ENCODE measurements at places on chromosomes 11 and 22.
A peak's percentile ranks its signal among the peaks of the same experiment; 100 is the strongest.

DNA sequence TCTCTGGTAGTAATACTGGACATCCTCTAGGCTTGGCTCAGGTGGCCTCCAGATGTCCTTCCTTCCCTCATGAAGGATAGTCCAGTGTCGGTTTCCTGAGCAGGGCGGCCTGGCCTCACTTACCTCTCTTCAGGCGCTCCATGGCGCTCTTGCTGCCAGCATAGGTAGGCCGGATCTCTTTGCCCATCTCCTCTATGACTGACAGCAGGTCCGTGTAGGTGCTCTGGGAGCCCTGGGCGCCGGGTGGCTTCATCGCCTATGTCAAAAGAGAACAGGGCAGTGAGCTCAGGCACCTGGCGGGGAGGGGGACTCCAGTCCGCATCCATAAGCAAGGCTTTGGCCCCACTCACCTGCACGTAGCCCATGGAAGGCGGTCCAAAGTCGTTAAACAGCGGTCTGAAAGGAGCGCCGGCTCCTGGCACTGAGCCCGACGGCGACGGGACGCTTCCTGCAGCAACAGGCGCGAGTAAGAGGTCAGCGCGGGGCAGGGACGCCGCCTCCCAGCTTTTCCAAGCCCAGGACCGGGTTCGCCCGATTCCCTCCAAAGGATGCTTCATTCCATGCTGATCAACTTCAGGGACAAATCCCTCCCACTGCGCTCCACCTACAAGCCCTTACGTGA is 609 bp downstream of the CDK2AP2 start:
- no peak for DNase-seq

GRCh38 chr11:74055938-74056337 is 47.1 kb upstream of the UCP3 start:
- no peak for DNase-seq

GRCh38 chr11:71283971-71284441 is 31.6 kb upstream of the SHANK2 start:
- no peak for DNase-seq

DNA sequence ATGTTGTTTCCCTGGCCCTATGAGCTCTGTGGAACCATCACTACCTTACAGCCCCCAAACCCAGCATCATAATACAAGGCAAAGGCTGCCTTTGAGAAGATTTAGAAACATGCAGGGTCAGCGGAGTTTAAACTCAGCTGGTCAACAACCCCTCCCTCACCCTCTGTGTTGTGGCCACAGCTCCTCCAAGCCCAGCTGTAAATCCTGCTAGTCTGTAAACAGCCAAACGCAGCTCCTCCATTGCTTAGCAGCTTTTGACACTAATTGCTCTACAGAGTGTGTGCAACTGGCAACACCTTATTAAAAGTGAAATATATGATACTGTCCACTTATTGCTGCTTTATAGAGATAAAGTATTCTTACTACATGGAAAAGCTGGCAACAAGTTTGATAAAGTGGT is 29.1 kb downstream of the OPCML start:
- no peak for DNase-seq

DNA sequence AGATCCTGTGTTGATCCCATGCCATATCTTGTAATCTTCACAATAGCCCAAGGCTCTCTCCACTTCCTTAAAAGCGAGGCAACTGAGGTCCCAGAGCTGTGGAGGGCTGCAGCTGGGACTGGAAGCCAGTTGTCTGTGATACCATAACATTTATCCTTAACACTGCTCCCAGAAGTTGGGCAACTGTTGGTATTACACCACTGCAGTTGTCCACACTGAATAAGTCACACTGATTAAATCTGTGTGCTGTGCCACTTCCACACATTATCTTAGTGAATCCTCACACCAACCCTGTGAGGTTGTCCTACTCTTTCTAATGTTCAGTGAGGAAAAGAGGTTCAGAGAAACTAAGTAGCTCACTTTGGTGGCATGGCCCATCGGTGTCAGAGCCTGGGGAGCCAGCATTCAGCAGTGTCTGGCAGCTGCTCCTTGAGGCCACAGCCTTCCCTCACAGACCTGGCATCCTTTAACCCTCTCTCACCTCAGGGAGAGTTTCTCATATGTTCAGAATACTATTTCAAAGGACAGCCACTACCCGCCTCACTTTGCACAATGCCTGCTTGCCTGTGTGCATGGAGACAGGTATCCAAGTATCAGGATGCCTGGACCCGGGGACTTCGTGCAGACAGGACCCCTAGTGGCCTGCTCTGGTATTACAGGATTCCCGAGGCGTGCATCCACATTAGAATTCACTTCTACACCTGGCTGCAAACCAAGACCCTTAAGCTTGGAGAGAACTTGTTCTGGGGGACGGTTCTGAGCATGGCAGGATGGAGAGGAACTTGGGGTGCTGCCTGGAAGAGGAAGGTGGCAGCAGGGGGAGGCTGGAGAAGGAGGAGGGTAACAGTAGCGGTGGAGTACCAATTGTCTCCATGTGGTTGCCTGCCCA is 221.9 kb upstream of the TBCEL start:
- DNase-seq: peak; percentile 74

GRCh38 chr22:38861170-38861876 is 10.7 kb downstream of the CBX6 start:
- DNase-seq: no peak

DNA sequence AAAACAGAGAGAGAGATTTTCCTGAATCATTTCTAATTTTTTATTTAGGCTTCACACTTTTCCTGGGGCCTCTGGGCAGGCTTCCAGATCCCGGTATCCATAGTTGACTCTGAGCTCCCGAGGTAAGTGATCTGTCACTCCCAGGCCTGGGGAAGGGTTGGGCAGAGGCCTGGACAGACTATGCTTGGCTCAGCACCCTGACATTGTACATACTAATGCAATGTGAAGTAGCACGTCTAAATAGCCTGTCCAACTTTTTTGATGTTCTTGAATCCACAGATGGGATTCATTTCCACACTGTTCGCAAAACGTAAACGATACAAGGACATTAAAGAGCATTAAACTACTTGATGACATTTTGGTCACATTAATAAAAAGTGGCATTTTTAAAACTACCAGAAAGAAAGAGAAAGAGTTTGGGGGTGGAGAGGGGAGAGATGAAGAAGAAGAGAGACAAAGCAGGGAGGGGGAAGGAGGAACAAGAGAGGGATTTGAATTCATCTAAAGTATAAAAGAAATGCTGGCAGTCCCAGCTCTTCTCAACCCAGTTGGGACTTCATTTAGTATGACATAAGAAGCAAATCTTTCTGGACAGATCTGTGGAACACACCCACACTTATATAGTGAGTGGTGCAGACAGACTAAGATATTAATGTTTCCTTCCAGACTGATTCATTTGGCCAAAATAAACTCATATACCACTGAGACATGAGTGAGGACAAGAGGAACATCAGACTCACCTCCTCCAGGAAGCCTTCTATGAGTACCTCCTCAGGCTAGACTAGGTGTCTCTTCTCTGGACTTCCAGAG is 514.2 kb downstream of the SOX6 start:
- DNase-seq: no peak

DNA sequence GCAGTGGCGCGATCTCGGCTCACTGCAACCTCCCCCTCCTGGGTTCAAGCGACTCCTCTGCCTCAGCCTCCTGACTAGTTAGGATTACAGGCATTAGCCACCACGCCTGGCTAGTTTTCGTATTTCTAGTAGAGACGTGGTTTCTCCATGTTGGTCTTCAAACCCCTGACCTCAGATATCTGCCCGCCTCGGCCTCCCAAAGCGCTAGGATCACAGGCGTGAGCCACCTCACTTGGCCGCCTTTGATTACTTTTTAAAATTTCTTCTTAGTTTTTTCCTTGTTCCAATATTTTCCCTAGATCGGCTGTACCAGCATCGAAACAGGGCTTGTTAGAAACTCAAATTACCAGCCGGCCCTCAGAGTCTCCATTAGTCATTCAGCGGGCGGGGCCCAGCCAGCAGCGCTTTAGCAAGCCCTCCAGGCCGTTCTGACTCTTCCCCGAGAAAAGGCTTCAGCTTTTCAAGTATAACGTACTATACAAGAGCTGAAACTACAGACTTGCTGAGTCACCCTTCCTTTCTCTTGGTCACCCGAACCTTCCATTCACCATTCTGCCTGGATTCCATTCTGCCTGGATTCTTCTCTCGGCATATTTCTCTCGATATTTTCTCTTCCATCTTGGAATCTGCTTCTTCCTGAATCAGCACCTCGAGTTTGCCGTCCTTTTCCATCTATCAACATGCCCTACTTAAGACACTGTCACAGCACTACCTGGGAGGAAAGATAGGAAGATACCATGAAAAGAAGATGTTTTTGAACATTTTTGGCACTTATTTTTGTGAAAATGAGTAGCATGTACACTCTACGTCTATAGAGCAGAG is 6.7 kb upstream of the CAPRIN1 start:
- no peak for DNase-seq

DNA sequence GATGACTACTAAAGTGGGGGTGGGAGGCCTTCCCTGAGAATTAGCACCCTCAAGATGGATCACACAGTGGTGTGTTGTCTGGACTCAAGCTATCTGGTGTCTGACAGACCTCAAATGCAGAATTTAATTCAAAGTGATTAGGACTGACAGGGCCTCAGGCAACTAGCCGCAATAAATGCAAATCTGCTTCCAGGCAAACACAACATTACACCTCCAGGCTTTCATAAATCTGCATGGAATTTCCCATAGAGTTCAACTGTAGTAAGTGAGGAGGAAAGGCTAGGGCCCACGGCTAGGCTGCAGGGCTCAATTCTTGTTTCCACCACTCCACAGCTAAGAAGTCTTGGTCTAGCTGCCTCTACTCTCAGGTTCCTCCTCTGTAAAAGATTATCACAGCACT is 331.4 kb downstream of the LARGE1 start:
- DNase-seq: no peak

GRCh38 chr22:48894064-48894671 is 933.5 kb downstream of the BRD1 start:
- no peak for DNase-seq

DNA sequence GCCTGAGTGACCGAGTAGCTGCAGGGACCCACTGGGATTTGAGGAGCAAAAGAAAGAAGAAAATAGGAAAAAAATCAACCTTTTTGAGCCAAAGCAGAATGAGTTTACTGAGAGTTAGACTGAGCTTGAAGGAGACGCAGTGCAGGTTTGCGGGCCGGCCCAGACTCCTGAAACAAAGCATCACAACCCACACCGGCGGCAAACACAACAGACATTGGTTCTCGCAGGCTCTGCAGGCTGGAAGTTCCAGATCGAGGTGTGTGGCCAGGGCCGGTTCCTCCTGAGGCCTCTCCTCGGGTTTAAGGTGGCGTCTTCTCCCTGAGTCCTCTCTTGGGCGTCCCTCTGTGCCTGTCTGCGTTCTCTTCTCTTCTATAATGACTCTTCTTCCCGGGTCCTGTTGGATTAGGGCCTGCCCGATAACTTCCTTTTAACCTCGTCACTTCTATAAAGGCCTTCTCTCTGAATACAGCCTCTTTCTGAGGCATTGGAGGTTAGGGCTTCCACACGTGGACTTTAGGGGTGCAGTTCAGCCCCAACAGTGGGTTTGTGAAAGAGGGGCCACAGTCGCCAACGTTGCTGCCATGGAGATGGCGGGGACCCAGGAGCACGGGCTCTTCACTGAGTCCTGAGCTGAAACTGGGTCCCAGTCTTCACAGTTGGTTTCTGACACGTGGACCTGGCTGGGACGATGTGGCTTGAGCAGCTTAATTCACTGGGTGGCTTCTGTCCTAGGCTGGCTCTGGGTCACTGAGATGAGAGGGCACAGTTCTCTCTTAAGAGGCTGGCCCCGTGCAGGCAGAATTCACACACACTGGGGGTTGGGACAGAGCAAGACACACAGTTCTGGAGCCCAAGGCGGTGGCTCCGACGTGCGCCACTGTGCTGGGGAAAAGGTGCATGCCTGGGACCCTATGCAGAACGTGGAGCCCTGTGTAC is 1047.7 kb downstream of the BRD1 start:
- DNase-seq: no peak

DNA sequence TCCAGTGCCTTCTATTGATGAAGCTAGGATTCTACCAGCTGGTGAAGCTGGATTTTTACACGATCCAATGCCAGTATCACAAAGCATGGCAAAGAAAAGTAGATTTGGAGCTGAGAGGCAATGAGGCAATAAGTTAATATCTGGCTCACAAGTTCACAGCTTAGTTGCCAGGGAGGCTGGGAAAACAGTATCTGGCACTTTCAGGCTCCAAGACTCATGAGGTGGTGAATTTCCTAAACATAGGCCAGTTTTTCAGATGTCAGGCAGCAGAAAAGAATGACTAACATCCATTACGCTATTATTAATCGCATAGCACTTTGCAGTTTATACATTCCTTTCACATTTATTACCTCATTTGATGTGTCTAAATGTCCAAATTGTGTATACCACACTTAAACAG is 122.7 kb downstream of the GRIA4 start:
- no peak for DNase-seq

GRCh38 chr11:37598381-37598780 is 1000.3 kb upstream of the RAG2 start:
- no peak for DNase-seq

Data from Ammon's horn (tissue), 1 donor.